Bone marrow (tissue), 2 donors: ENCODE measurements at places on chromosomes 5 and 9.

DNA sequence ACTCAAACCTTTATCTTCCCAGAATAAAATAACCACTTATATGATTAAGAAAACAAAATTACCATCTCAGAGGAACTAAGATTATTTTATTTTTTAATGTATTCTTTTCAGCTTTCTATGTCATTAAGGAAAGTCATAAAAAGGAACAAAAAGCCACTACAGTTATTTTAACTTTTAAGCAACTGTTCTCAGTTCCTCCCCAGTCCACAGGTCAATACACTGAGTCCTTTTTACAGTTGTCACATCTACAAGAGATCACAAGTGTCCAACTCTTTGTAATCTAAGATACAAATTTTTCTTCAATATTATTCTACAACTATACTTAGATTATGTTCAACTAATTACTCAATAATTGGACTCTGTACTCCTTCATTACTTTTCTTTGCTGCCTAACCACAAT lies 782.8 kb upstream of the ACO1 start:
- no peak for DNase-seq

- no peak for DNase-seq
These were observed 84.9 kb upstream of the NR3C1 start for GRCh38 chr5:143488381-143488780.

DNA sequence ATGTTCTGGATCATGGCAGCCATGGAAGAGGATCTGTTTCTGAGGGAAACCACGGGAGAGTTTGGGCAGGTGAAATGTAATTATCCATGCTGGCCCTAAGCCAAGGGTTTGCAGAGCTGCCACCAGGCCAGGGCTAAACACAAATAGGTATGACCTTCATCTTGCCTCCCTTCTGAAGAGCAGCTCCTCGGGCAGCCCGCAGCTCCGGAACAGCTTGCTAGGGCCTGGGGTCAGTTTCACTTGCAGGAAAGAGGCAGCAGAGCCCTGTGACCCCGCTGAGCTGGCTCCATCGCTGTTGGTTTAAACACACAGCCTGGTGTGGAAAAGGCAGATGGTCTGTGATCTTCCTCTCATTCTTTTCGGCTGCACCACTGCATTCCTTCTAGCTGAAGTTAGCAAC lies 141.4 kb downstream of the TMEM38B start:
- no peak for DNase-seq

DNA sequence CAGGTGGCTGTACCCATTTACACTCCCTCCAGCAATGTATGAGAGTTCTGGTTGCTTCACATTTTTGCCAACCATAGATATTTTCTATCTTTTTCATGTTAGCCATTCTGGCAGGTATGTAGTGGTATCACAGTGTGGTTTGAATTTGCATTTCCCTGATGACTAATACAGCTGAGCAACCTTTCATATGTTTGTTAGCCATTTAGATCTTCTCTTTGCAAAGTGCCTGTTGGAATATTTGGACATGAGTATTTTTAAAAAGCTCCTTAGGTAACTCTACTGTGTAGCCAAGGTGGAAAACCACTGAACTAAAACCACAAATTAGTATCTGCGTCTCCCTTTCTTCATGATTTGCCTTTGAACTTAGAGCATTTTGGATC lies 31.9 kb downstream of the IRF1 start:
- no peak for DNase-seq

DNA sequence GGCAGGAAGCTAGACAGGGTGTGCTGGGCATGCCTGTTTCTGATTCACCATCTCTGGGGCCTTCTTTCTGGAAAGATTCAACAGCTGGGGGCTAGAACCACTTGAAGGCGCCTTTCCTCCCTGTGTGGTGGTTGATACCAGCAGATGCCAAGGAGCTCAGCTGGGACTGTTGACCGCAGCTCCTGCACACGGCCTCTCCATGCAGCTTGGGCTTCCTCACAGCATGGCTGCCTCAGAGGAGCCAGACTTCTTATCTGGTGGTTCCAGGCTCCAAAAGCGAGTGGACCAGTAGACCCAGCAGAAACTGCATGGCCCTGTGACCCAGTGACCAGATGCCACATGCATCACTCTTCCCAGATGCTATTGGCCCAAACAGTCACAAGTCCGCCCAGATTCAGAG lies 74.7 kb upstream of the COL5A1 start:
- DNase-seq: no peak

DNA sequence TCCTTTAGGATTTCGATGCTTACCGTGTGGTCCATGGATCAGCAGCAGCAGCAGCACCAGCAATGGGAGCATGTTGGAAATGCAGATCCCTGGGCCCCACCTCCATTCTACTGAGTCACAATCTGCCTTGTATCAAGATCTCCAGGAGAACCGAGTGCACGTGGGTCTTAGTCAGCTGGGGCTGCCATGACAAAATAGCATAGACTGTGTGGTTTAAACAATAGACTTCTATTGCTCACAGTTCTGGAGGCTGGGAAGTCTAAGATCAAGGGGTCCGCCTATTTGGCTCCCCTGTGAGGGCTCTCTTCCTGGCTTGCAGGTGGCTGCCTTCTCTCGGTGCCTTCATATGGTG lies 1.3 kb upstream of the PROP1 start:
- DNase-seq: no peak

DNA sequence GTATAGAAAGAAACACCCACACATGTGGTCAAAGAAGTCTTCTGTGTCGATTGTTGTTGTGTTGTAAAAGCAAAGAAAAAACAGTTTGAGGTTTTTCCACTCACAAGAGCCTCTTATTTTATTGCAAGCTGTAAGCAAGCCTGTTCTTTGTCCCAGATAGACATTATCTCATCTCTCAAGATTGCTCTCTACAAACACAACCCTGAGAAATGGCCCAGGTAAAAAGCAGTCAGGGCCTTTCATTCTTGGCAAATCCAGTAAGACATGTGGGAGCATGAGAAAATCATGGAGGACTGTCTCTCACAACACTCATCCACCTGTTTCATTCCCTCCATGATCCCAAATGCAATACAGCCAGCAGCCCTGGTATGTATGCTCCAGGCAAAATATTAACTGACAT lies 286.6 kb upstream of the POU5F2 start:
- no peak for DNase-seq

DNA sequence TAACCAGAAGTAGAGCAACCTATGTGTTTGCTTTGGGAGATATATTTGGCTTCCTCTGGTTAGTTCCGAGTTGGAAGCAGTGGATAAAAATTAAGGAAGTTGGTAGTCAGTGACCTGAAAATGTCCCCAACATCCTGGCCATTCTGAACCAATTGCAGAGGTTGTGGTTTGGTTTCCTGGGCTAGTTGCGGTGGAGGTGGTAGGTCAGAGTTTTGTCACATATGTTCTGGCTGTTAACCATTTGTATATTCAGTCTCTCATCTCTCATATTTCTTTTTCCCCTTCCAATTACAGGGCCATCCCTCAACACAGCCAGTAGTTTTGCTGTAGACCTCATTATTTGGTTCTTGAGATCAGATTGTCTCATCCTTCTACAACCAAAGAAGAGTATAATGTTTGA lies 1026.9 kb downstream of the PTPRD start:
- DNase-seq: no peak

DNA sequence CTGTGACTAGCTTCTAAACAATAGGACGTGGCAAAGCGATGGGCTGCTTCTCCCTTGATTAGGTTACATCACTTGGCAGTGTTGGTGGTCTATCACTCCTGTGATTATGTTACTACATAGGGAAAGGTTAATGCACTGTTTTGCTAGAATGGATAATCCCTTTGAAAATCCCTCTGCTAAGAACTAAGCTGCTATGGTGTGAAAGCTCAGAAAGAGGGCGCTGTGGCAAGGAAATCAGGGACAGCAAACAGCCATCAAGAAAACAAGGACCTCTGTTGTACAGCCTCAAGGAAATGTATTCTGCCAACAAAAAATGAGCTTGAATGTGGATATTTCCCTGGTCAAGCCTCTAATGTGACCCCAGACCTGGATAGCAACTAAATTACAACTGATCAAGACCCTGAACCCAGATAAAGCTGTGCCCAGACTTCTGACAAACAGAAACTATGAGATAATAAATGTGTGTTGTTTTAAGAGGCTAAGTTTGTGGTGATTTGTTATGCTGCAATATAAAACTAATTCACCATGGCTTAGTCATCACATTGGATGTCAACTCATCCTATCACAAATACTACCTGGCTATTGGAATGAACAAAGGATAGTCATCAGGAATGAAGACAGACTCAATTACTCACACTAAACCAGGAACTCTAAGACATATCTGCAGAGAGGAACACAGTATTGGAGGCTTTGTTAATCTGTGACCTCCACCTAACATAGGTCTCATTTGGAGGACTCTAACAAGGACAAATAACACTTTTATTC lies 1215.9 kb downstream of the EFNA5 start:
- no peak for DNase-seq

GRCh38 chr9:529731-530130 lies 311.8 kb upstream of the DMRT1 start:
- DNase-seq: no peak

DNA sequence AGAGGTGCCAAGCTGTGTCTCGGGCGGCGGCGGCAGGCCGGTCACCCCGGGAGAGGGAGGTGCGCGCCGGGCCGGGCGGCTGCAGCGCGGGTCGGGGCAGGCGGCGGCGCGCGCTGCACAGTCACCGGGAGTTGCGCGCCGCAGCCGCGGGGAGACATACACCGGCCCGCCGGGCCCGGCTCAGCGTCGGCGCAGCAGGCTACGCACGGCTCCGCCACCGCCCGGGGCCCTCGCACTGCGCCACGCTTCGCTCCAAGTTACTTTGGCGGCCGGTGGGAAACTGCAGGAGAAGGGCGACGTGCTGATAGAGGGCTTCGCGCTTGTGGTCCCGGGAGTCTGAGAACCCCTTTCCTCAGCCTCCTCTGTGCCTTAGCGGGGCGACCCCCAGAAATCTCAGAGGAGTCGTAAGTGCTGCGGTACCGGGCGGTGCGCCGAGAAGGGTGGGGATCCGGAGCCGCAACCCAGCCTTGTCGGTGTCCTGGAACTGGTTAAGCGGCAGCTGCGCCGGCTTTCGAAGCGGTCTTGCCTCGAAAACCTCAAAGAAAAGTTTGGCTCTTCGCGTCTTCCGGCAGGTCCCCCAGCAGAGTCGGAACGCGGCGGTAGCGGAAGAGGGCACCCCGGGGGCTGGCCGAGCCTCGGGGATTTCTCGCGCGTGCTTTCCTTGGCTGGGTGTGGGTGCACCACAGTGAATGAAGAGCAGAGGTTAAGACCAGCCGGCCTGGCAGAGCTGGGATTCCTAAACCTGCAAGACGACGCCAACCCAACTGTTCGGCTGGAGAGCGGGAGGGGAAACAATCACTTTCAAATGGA lies at the start of gene EFNA5:
Gene EFNA5 (minus strand): TSS at position 6 of the 810 bp plus-strand sequence.
- no peak for DNase-seq

DNA sequence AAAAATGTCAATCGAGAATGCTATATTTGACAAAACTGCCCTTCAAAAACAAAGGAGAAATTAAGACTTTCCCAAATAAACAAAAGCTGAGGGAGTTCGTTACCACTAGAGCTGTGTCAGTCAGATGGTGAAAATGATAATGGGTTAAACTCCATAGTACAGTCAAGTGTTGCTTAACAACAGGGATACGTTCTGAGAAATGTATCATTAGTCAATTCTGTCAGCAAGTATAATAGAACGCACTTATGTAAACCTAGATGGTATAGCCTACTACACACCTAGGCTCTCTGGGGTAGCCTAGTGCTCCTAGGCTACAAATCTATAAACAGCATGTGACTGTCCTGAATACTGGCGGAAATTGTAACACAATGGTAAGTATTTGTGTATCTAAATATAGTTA lies 138.7 kb downstream of the DRD1 start:
- DNase-seq: no peak

- no peak for DNase-seq
These were observed 187.3 kb downstream of the MELK start for GRCh38 chr9:36759976-36760375.

DNA sequence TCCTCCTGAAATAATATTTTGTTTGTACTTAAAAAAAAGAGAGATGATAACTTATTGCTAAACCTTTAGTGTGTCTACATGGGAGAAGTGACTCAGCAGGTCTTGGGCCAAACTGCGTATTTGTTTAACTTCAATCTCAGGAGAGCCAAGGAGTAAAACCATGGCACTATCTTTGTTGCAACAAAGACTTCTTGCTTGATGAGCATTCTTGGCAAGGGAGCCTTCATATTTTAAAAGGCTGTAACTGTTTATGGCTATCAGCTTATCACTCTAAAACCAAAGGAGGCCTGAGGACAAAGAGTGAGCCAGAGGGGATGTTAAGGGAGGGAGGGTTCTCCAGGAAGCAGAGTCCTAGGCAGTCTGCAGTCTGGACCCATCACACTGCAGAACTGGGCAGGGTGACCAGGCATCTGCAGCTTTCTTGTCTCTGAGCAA lies 216.2 kb upstream of the S1PR3 start:
- no peak for DNase-seq

- no peak for DNase-seq
These were observed 159.0 kb upstream of the SLC12A2 start for GRCh38 chr5:127924606-127925005.

DNA sequence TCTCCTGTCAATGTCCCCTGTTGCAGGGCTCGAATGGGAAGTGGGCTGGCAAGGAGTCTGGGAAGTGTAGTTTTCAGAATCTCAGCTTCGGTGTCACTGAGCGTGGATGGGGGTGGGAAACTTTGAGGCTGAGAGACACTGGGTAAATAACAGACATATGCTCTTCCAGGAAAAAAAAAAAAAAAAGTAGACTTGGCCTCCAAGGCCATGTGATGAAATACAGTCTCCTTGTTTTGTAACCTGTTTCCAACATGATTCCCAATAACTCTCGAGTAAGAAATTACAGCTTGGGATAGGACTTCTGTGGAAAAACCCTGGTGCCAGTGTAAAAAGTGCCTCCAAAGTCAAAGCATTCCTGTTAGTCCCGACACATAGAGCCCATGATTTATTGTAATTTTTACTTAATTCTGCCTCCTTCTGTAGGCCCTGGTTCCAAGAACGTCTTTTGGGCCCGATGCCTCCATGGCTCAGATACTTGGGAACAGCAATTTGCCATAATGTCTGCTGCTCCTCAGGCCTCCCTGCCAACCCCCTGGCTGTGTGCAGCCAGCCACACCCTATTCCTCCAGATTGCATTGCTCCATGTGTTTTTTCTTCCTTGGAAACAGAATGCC lies 119.5 kb upstream of the TNC start:
- DNase-seq: no peak

DNA sequence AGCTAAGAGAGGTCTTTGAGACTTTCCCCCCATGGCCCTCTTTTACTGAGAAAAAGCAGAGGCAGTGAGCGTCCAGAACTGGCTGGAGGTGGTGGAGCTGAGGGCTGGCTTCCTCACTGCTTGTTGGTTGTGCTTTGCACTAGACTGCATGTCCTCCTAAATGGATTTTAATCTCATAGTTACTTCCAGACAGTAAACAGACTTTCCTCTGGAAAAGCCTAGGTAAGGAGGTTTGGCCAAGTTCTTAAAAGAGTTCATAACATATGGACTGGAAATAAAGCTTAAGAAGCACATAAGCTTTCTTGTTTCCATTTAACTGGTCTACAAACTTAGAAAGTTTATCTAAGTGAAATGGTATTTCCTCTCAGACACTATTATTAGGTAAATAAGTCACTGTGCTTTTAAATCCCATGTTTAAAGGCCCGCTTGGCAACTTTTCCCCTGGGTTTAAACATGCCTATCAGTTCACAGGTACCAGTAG lies 2.0 kb downstream of the ASPN start:
- DNase-seq: no peak
